ENCODE measurements at places on chromosomes 16 and 17.

GRCh38 chr17:4143563-4144421, 795 bp downstream of the CYB5D2 start:
- DNase-seq = peak; percentile 88

GRCh38 chr16:57795431-57795878, 6.8 kb downstream of the KIFC3 start:
- peak; percentile 40 for DNase-seq

GRCh38 chr17:49722066-49722465, 14.3 kb upstream of the SLC35B1 start:
- no peak for DNase-seq

- peak; percentile 74 for DNase-seq
These were observed 2.5 kb downstream of the RPAIN start for GRCh38 chr17:5422505-5422904.

- DNase-seq = no peak
These were observed 11.6 kb upstream of the MPHOSPH6 start for GRCh38 chr16:82181461-82182185.

DNA sequence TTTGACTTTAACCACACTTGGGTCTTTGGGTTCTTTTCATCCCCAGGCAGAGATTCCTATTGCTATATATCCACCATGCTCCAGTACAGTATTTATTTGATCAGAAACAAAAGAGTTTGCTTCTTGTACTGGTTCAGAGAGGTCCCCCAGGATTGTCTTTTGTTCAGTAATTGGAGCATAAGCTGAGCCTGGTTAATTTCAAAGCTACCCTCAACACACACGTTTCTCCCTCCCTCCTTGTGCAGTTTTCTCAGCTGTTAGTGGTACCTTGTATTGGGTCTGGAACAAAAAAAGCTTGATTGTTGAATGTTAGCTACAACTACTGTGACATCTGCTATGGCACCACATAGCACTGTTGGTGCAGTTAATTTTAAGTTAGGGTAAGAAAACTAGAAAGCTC, 50.0 kb downstream of the NUP93 start:
- DNase-seq = no peak

- no peak for DNase-seq
These were observed 45.5 kb downstream of the ZZEF1 start for GRCh38 chr17:4097165-4097960.
